ENCODE measurements at places on chromosomes 3 and 15.
A peak's percentile ranks its signal among the peaks of the same experiment; 100 is the strongest.

DNA sequence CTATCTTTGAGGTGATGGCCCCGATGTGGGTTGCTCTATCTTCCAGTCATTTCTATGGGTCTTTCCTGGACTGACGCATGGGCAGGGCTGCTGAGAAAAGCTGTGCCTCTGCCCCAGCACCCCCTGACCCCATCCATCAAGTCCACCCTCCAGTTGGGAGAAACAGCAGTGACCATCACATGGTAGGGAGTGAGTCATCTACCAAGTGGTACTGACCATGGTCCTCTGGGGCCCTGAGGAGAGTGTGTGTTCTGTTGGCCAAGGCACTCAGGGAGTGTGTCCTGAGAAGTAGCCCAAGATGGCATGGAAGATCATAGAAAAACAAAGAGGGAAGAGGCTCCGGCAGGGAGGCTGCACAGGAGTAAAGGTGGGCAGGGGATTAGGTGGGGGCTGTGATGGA lies 1.6 kb upstream of the DNAH1 start:
- no peak for DNase-seq

- peak; percentile 60 for DNase-seq
Observed at GRCh38 chr3:107450254-107450893, 72.4 kb upstream of the BBX start.

DNA sequence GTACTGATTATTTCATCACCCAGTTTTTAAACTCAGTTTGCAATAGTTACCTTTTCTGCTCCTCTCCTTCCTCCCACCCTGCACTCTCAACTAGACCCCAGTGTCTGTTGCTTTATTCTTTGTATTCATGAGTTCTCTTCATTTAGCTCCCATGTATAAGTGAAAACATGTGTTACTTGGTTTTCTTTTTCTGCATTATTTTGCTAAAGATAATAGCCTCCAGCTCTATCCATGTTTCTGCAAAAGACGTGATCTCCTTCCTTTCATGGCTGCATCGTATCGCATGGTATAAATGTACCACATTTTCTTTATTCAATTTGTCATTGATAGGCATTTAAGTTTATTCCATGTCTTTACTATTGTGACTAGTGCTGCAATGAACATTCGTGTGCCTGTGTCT lies 79.0 kb downstream of the NAALADL2 start:
- no peak for DNase-seq

GRCh38 chr3:99325402-99325801 lies 313.0 kb upstream of the COL8A1 start:
- no peak for DNase-seq

DNA sequence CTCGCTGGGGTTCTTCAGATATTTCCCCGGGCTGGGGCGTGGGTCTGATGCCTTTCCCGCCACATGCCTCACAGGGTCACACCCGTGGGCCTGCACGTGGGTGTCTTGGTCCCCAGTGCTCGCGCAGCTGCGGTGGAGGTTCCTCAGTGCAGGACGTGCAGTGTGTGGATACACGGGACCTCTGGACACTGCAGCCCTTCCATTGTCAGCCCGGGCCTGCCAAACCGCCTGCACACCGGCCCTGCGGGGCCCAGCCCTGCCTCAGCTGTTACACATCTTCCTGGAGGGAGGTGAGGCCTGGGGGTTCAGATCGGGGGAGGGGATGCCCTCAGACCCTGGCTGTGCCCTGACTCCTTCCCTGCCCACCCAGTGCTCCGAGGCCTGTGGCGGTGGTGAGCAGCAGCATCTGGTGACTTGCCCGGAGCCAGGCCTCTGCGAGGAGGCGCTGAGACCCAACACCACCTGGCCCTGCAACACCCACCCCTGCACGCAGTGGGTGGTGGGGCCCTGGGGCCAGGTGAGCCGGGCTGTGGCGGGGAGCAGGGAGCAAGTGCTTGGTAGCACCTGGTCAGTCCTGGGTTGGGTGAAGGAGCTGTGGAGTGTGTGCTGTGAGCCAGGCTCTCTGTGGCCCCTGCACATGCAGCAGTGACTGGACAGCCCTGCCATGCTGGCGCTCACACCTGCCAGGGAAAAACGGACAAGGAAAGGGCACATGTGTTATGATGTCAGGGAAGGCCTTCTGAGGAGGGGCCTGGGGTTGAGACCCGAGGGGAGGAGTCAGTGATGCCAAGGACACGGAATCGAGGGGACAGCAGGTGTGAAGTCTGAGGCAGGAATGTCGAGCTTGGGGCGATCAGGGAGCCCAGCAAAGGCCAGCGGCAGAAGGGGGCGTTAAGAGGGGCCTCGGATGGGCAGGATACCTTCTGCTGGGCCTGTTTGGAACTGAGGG lies 88.9 kb downstream of the TBC1D2B start:
- no peak for DNase-seq

GRCh38 chr15:59876140-59876539 lies 128.0 kb upstream of the FOXB1 start:
- DNase-seq: no peak

Data from kidney tubule cell (primary cell).